ENCODE measurements at places on chromosomes 12 and 14.
A peak's percentile ranks its signal among the peaks of the same experiment; 100 is the strongest.

DNA sequence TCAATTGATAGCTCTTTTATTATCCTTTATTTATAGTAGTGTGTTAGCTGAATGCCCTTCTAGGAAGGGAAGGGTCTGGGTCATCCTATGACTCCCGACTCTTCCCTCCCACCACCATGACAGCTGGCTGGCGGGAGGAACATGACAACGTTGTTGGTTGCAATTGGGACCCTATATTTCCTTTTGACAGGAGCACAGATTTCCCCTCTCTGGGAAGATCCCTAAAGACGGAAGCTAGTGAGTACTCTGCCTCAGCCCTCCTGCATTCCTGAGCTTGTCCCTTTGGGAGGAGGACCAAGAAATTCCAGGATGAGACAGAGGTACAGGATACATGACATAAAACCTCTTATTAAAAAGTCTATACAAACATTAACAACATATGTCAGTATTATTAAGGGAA is 485.4 kb downstream of the NAV3 start:
- DNase-seq, result no peak

GRCh38 chr12:14072987-14073386 is 91.6 kb upstream of the GRIN2B start:
- no peak for DNase-seq

DNA sequence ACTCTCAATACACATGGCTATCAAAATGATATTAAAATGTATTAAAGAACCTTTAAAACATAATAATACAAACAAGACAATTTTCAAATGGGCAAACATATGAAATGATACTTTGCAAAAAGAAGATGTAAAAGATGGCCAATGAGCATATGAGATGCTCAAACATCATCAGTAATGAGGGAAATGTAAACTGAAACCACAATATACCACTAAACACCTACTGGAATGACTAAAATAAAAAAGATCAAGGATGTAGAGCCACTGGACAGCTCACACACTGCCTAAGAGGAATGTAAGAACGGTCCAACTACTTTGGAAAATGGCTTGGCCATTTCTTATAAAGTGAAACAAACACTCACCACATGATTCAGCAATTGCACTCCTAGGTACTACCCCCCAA is 97.2 kb upstream of the BBS10 start:
- DNase-seq, result peak; percentile 30

- no peak for DNase-seq
Measured at GRCh38 chr14:58274881-58275280, 23.5 kb upstream of the ARID4A start.

DNA sequence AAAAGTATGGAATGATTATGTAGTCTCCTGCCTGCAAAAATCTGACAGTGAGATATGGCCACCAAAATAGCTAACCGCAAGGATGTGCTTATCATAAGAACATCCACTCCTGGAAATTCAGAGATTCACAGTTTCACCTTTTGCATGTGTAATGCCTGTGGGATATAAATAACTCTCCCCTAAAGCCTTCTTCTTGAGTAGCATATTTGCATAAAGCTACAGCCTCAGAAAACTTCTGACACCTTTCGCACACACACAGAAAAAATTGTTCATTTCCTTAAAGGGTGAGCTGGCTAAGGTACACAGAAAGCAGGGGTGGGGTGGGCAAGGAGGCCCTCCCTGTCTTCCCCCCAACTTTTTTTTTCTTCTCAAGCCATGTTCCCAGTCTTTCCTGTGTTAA is 3.1 kb upstream of the IGF1 start:
- DNase-seq, result no peak

DNA sequence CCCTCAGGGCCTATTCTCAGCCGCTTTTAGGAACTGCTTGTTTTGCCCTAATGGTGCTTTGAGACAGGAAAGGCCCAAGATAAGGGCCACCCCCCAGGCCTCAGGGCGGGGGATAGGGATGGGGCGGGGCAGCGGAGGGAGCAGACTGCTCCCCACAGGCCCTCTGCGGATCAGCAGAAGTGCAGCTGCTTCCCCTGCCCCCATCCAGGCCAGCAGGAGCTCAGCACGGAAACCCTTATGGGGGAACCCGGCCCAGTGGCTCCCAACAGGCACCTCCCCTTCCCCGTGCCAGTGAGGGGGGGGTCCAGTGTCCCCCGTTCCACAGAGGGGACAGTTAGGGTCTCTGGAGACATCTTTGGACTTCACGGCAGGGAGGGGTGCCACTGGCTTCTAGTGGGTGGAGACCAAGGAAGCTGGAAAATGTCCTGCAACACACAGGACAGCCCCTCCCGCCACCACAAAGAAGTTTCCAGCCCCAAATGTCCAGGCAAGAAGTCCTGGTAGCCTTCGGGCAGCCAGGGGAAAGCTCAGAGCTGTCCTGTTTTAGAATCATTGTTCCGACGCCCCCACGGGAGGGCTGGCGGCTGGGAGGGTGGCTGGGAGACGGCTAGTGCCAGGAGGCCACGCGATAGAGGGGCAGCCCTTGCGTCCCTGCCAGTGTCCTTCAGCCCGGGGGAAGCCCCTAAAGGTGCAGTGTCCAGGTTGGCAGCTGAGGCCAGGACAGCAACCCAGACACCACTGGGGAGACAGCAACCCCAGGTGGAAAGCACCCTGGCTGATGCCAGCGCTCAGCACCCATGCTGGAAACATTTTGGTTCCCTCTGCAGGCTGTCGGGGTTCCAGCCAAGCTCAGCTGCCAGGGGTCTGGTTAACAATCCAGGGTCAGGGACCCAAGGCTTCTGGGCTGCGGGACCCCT is 10.4 kb upstream of the GPR132 start:
- DNase-seq, result peak; percentile 42

DNA sequence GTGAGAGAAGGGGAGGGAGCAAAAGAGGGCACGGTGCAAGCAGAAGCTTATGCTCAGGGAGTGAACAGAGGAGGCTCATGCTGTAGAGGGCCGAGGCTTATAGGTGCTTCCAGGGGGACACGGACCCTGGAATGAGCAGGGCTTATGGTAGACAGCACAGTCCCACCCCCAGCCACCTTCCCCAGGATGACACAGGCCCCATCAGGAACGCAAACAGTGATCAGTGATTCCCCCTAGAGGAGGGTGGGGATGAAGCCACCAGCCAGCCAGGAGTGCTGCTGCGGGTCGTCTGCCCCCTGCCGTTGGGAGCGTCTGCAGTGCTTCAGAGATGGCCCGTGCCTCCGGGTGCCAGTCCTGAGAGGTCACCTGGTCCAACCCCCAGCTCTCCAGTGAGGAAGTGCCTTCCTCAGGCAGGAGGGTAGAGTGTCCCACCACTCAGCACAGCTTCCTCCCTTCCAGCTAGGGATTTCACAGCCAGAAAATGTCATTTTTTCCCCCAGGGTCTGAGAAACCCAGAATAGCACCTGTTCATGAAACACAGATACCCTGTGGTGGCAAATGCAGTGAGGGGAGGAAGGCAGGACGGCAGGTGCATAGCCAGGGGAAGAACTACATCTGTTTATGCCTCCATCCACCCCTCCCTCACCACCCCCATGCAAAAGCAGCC is 60.7 kb downstream of the SLC6A12 start:
- DNase-seq, result peak; percentile 73

GRCh38 chr12:34403706-34404376 is 381.5 kb downstream of the ALG10 start:
- DNase-seq, result no peak

- DNase-seq, result no peak
Measured at GRCh38 chr12:114395233-114395632, 10.7 kb downstream of the TBX5 start.

DNA sequence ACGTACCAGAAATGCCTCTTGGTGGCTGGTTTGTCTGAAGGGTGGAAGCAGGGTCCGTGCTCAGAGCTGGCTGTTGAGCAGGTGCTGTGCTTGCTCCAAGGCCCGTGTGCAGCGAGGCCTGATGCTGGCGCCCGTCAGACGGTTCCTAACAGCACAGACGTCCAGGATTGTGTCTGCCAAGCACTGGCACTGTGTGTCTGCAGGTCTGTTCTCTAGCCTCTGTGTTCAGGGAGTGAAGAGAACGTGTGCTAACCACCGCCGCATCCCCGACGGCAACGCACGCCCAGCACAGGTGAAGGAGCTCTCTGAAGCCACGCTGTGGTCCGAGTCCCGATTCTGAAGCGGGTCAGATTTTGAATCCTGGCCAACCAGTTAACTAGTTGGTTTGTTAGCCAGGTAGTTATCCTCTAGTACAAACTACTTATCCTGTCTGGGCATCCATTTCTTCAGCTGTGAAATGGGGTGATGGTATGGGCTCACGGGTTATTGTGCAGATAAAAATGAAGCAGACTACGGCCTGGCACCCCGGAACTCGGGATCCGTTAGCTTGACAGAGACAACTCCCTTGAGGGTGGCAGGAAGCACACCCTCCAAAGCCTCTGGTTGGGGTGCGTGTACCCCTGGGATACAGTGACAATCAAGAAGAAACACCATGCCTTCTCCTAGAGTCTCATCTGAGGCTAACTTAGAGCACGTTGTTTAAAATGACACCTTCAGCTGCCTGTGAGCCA is 18.6 kb upstream of the TDRD9 start:
- no peak for DNase-seq

DNA sequence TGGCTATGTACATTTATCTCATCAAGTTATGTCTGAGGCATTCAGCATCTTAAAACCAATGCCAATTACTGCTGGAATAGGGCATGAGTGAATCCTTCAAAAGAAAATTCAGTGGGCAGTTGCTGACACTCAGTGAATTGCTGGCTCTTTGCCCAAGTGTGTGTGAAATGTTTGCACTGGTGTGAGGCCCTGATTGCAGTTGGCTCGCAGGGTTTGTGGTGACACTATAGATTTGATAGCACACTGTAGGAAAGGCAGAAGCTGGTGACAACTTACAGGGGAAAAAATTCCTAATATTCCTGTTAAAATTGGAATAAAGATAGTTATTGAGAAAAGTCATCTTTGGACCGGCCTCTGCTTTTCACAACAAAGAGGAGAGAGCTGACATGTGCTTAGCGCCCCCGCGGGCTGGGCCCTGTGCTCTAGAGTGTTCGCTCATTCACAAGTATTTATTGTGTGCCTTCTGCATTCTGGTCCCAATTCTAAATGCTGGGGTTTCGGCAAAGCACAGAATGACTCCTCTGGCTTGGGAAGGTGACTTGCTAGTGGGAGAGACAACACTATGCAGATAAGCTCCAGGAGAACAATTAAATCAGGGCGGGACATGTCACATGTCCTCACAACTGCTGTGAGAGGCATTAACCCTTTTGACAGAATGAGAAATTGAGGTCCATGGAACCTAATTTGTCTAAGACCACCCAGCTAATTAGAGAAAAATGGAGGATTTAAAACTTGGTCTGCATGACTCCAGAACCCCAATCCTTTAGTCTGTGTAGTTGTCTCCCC is 418.7 kb downstream of the NPAS3 start:
- no peak for DNase-seq

All from GM23248 (cell line).